ENCODE measurements at places on chromosomes 3 and 15.
A peak's percentile ranks its signal among the peaks of the same experiment; 100 is the strongest.

DNA sequence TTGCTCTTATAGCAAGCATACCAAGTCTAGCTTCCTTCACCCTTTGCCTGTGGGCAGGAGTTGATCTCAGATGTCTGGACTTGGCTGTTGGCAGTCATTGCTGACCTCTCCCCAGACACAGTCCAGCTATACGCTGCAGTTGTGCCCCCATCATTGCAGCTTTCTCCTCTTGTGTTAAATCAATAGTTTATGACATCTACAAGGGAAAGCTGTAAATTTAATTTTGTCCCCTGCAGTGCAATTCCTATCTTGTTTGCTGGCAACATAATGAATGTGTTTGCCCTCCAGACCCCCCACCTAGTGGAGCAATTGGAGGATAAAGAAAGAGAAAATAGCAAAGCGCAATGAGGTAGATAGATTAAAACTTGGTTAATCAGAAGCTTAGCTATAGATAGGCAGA lies 280.2 kb downstream of the LSAMP start:
- DNase-seq: no peak

GRCh38 chr3:124599779-124600693 lies 130.2 kb upstream of the UMPS start:
- DNase-seq: no peak

- DNase-seq: no peak
Measured at GRCh38 chr3:149806171-149806778, 6.7 kb upstream of the RNF13 start.

DNA sequence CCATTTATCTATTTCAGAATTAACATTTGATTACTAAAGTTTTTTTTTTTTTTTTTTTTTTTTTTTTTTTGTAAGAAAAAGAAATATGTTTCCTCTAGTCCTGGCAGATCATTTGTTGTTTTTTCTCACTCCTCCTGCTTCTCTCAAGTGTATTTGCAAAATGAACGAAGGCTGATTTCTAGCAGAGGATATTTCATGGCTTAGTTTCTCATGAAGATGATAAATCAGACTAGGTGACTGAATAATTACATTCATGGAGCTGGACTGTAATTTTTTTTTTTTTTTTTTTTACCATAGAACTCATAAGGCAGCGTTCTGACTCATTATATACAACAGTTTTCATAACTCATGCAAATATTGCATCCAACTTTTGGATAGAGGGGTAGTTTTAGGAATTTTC lies 332.5 kb upstream of the SEMA6D start:
- DNase-seq: no peak

DNA sequence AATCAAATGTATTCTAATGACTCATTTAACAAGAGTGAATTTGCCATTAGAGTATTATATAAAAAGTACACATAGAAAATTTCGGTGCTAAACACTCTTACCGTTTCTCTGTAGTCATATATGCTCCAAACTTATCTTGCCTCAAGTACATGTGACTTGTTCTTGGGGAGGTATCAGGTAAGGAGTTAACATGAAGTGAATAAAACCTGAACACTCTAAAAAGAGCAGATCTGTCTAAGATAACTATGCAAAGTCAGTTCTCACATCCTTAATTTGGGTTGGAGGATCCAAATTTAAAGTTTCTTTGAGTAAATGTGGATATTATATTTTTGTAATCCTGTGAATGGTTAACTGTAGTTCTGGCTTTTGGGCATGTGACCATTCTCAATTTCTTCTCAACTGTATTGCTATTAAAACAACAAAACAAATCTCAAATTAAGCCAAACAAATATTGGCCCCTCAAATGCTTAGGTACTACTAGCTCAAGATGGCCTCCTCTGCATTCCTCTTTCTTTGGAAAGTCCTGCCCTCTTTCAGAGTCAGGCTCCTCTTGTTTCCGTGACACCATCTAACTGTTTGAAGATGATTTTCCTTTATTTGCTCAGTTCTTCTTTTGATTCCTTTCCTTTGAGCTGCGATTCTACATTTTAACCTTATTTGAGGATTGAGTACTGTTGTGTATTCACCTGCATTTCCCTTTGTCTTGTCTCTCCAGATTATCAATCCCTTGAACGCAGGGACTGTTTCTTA lies 4.2 kb downstream of the EDEM1 start:
- DNase-seq: no peak

DNA sequence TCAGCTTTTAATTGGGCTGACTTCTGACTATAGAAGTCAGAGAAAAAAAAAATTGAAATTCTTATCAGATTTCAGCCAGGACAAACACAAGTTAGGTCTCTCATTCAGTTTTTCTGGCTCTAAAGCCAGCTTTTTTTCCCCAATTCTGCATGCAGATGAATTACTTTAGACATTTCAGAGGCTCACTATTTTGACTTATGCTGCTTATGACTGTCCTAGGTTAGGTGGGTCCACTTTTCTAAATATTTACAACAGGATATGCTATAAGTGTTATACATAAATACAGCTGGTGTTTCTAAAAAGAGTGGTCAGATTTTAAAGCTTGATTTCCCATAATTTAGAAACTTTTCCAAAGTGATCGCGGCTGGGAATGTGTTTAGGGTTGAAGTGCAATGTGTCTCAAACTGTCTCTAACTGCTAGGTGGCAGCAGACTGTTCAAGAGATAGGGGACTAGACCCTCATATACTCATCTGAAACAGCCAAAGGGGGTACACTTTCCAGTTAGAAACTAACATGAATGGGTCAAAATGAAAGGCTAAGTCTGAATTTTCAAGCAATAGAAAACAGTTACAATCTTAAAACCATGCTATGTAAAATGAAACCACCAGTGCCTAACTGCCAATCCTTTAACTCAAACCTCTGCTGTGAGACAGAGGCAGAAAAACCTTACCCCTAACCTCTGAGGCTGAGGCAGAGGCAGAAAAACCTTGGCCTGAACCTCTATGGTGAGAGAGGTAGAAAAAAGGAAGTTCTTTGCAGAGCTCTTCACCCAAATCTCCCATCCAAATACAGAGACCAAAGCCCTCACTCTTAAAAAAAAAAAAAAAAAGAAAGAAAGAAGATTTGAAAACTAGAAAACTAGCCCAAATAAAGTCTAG lies 596.0 kb downstream of the NTRK3 start:
- DNase-seq: no peak

GRCh38 chr3:147299656-147300055 lies 106.7 kb downstream of the ZIC4 start:
- DNase-seq: no peak

DNA sequence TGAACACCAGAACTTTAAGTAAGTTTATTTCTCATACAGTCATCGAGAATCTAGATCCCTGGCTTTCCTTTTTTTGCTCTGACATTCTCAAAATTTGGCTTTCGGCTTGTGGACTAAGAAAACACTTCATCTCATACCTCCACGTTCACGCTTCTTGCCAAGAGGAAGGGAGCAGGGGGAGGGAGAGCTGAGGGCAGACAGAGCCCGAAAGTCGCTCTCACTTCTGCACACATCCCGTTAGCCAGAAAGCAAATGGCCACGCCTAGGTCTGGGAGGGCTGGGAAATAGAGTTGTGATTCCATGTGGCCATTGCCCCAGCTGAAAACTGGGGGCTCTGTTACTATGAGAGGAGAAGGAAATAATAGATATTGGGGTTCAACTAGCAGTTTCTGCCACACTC lies 57.3 kb downstream of the MAP6D1 start:
- no peak for DNase-seq

GRCh38 chr3:184795522-184796190 lies 16.3 kb upstream of the VPS8 start:
- no peak for DNase-seq

DNA sequence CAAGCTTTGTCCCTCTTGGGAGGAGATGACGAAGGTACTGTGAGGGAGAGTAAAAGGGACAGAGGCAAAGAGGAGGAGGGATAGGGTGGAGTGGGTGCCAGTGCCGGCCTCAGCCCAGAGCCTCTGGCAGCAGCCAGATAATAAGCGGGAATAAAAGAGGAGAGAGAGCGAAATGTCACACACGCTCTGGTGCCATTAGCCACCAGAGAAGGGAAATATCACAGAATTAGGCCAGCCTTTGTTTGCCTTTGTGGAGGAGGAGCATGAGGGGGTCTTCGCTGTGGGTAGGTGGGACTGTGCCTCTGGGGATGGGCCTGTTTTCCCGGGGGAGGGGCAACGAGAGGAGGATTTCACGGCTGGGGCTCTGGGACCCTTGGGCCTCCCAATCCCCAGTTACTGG lies 67.8 kb downstream of the LINGO1 start:
- DNase-seq: no peak

DNA sequence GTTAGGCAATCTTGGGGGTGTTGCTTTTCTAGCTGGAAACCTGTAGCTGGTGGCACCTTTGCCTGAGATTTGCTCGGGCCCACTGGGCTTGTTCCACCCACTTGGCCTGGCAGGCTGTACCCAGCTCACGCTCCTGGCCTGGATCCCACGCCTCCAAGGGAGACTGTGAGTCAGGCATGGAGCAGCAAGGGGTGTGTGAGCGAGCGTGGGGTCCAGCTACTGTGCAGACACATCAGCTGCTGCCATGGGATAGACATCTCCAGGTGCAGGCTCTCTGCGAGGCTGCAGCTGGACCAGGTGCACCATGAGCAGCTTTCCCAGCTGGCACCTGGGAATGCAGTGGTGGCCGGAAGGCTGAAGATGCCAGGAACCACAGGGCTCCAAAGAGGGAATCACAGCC lies 36.0 kb downstream of the NR1D2 start:
- no peak for DNase-seq

GRCh38 chr15:55764398-55764797 lies 21.4 kb upstream of the PRTG start:
- no peak for DNase-seq

- DNase-seq: no peak
Measured at GRCh38 chr15:58484791-58485600, 53.2 kb downstream of the LIPC start.

DNA sequence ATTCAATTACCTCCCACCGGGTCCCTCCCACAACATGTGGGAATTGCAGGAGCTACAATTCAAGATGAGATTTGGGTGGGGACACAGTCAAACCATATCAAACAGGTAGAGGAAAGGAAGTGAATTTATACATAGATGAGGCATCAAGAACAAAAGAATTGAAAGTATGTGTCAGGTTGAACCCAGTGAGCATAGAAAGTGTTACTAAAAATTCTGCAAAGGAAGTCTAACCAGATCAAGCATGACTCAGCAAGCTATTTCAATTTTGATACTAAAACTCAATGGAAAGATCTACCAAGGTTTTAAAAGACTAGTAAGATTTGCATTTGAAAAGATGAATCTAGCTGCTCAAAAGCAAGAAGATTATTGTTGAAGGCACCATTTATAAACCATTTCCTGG lies 323.0 kb downstream of the ROBO2 start:
- DNase-seq: no peak

DNA sequence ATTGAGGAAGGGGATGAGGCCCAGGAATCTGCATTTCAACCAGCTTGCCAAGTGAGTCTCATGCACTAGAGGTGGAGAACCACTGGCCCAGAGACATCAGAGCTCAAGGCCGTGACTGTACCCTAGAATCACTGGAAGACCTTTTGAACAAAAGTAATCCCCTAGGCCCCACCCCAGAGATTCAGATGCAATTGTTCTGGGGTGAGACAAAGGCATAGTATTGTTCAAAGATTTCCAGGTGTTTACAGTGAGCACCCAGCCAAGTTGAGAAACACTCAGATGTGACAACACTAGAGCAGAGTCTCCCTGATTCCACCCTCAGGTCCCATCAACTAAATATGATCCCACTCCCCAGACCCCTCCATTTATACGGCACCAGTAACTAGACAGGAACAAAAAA lies 290.3 kb upstream of the TLE3 start:
- no peak for DNase-seq

DNA sequence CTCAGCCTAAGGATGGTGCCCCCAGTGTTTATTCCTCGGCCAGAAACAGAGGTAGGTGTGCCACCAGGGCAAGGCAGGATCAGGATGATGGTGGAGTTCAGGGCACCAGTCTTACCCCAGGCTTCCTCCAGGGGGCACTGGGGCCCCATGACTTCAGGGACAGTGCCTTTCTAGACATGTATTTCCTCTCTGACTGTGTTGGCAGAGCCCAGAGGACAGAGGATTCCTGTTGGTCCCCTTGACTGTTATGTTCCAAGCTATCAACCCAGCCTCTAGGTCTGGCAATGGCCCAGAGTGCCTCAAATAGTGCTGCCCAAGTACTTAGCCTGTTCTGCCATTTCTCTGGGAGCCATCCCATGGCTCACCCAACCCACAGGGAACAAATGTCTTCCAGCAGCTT lies 2.8 kb downstream of the HEMK1 start:
- DNase-seq: peak; percentile 65

GRCh38 chr15:40470423-40471104 lies at the start of gene CHST14:
CHST14 (plus strand) TSS chr15:40470984; CDS start chr15:40471214, 230 bp downstream.
- DNase-seq: peak; percentile 31

DNA sequence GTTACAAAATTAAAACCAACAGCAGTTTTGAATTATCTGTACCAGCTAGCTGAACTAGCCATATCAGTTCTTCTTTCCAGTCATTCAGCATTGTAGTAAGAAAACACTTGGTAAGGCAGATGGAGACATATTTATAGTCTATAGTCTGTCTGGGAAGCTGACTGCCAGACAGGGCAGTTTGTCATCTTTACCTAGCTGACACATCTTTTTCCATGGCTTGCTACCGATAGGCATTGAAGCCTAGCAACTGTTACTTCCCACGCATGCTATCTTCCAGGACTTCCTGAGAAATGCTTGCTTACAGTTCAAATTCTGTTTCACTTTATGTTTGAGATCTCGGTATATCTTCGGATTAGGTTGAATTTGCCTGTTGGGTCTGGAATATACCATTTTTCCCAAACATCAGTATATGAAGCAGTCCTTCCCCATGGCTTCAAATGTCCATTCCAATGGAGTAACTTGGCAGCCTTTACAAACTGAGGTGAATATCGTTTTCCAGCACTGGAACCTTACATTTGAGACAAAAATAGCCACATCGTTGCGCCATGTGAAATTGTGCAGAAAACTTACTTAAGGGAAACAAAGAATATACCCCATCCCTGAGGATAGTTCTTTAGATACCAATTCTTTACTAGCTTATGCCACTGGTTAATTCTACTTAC lies 8.8 kb downstream of the GNL3 start:
- no peak for DNase-seq

Measured in NCI-H524 (cell line).